ENCODE measurements at places on chromosomes 1 and 21. TPM values are rescaled to one million over a fixed set of nuclear protein-coding genes. Genes with fewer than 3 reads are reported as not detected.

DNA sequence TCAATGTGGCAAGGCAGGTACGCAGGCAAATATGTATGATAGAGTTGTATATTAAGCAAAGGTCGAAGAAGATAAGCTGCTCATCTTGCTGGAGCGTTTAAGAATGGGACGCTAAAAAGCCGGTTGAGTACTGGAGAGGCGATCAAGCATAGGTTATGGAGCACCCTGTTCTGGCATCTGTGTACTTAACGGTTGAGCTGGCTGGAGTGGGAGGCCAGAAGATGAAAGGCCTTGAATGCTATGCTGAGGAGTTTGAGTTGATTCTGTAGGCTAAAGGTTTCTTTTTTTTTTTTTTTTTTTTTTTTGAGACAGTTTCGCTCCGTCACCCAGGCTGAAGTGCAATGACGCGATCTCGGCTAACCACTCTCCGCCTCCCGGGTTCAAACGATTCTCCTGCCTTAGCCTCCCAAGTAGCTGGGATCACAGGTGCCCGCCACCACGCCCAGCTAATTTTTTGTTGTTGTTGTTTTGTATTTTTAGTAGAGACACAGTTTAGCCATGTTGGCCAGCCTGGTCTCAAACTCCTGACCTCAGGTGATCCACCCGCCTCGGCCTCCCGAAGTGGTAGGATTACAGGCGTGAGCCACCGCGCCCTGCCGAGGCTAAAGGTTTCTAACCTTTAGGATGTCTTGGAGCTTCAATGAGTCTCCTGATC, 850 bp upstream of the KHDC4 start:
- DNase-seq, result no peak

DNA sequence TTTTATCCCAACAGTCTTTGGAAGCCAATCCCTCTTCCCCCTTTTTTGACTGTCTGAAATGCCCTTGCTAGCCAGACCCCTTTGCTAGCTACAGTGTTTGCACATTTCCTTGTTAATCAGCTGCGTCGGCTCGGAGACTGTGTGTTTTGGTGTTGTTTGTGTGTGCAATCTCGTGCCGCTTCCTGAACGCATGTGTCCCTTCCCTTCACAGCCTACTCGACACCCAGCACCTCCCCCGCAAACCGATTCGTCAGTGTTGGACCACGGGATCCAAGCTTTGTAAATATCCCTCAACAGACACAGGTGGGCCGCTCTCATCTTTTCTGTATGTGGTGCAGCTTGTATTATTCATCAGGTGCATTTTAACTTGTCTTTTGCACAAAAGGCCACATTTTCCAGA, 298.7 kb downstream of the TM2D1 start:
- no peak for DNase-seq

- no peak for DNase-seq
Observed at GRCh38 chr1:150764617-150765101, 919 bp downstream of the CTSS start.

GRCh38 chr21:36699546-36700294, 805 bp downstream of the SIM2 start:
- DNase-seq, result no peak

GRCh38 chr1:33032126-33032869, 4.4 kb downstream of the AK2 start:
- no peak for DNase-seq

DNA sequence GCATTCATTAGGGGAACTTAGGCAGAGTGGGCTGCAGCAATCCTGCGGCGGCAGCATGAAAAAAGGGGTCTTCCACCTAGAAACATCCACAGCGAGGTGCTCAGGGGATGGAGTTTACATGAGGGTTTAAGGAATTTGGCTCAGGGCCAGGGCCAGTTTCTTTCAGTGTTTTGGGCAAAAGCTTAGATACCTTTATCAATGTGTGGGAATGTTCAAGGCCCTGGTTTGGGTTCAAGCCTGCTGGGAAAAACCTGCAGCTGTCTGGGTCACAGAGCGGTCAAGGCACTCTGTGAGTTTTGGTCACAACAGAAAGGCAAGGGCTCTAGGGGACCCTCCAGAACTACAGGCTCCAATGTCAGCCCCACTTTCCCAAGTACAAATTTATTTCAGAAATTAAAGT, 230.3 kb downstream of the DISC1 start:
- DNase-seq, result no peak

GRCh38 chr1:196317535-196318522, 290.4 kb downstream of the KCNT2 start:
- DNase-seq, result no peak

DNA sequence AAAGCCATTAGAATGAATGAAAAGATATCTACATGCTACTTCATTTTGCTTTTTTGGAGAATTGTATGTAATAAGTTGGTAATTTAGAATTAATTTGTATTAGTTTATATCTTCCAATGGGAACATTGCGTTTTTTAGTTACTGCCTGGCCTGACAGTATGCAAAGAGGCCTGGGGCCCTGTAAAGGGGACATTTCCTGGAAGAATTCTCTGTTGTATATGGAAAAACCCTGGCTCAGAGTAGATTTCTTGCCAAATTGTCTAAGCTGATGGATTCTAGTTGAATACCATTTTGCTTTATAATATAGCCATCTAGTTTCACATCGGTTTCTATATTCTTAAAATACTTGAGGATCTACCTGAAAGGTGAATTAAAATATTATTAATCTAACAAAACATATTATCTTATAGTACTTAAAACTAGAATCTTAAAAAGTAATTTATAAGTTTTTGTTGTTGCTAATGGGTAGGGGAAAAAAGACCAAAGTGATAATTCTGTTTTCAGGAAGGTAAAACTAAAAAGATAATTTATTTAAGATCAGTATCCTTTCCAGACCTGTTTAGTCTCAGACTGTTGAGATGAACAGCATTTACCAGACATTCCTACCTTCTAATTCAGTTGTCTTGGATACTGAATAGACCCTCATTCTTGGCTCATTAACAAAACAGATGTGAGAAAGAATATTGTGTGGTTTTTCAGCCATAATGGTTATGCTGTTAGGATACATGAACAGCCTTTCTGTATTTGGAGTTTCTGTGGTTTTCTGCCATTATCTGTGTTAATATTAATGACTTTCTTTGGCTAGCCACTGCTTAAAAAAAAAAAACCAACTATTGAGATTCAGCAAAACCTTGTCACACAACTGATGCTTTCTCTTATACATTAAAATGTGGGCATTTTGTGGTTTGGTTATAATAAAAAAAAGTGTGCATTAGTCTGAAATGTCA, 4.8 kb downstream of the AGO3 start:
- no peak for DNase-seq

- DNase-seq, result no peak
Observed at GRCh38 chr1:40908350-40908749, 46.2 kb upstream of the CITED4 start.

GRCh38 chr1:106173101-106173500, 883.4 kb upstream of the PRMT6 start:
- DNase-seq, result no peak

GRCh38 chr1:100441651-100442050, 89.3 kb downstream of the CDC14A start:
- DNase-seq, result peak; percentile 34

GRCh38 chr1:116253566-116254382, 119.3 kb upstream of the ATP1A1 start:
- no peak for DNase-seq

DNA sequence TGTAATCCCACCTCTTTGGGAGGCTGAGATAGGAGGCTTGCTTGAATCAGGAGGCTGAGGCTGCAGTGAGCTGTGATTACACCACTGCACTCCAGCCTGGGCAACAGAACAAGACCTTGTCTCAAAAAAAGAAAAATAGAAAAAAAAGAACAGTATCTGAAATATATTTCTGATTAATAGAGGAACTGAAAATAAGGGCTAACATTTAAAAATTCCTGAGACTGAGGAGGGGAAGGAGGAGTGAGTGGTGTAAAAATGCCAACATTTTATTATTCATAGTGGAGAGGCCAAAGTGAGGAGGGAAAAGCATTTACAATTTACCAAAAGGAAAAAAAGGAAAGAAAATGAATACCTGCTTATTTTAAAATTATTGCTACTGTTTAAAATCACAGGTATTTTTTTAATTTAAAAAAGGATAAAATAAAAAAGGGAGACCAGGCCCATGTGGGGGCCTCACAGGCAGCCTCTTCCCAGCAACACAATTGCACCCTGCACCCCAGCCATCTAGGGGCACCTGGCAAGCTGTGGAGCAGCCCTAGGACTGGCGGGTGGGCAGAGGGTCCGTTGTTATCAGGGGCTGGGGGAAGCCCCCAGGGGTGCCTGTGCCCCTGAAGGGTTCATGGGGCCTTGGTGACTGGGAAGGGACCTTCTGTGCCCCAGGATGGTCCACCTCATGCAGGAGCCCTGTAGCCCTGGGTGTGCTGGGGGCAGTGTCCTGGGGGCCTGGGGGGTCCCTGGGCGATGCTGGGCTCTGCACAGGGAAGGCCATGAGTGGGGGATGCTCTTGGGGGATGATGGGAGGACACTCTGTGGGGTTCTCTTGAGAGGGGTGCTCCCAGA, 34.8 kb upstream of the ADARB1 start:
- DNase-seq, result no peak

DNA sequence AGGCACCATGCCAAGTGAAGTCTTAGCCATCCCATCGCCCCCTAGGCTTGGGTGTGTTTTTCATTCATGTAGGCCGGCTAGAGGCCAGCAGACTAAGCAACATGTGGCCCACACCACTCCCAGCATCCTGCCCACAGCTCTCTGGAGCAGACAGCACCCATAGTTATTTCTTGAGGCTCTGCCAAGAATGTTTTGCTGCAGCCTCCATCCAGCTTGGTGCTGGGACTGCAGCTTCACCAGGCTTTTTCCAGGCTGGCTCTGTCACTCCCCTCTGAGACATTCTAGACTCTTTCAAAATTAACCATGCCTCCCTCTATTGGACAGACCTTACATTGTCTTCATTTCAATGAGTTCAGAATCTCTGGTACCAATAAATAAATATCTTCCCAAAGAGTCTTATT, 104.2 kb downstream of the DUSP10 start:
- DNase-seq, result no peak

- DNase-seq, result no peak
Observed at GRCh38 chr1:99648107-99648506, 2.2 kb downstream of the PALMD start.

DNA sequence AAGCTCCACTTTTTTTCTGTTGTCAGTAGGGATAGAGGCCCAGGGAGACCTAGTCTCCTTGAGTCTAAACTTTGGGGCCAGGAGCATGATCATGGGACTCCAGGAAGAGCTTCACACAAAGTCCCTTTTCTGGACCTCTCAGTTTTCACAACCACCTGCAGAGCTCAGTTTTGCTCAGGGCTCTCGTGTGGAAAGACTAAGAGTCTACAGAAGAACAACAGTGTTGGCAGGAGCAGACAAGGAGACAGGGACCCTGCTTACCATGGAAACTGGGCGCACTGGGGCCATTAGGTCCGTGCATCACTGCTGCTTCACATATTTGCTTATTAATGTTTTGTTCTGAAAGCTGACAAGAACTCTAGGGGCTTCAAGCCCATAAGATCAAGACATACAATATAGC, 63.9 kb upstream of the HSD17B7 start:
- DNase-seq, result no peak

GRCh38 chr1:176066709-176067108, 140.4 kb downstream of the COP1 start:
- no peak for DNase-seq

GRCh38 chr1:244968471-244968871, 104.1 kb upstream of the HNRNPU start:
- DNase-seq, result no peak

- DNase-seq, result no peak
Observed at GRCh38 chr21:31203431-31204054, 140.5 kb downstream of the TIAM1 start.

The GJB3 gene
- not detected for total RNA-seq

The PADI2 gene
- total RNA-seq, result 0.14 TPM

The OR2L8 gene
- 0.21 TPM for total RNA-seq

The CATSPERE gene
- 0.25 TPM for total RNA-seq

The KCND3 gene
- total RNA-seq, result not detected

The LCE1C gene
- not detected for total RNA-seq

The PTGFRN gene
- total RNA-seq, result 19.1 TPM

The EPRS1 gene
- total RNA-seq, result 163 TPM

The FCRLA gene
- total RNA-seq, result not detected

The MATN1 gene
- 0.44 TPM for total RNA-seq

The MACF1 gene
- 210 TPM for total RNA-seq

The RXFP4 gene
- not detected for total RNA-seq

The ALX3 gene
- total RNA-seq, result not detected

All from activated T-helper 2 cell treated with anti-CD3 and anti-CD28 coated beads, Interferon-gamma antibody, Interleukin-2, Interleukin-4, amounts not matched to agents 10 μg/mL and 5 μg/mL and 100 μg/mL, durations not matched to agents 14 hours and 24 hours and 36 hours (primary cell).